Astrocyte of the cerebellum (primary cell): ENCODE measurements at places on chromosomes 5 and 9.

DNA sequence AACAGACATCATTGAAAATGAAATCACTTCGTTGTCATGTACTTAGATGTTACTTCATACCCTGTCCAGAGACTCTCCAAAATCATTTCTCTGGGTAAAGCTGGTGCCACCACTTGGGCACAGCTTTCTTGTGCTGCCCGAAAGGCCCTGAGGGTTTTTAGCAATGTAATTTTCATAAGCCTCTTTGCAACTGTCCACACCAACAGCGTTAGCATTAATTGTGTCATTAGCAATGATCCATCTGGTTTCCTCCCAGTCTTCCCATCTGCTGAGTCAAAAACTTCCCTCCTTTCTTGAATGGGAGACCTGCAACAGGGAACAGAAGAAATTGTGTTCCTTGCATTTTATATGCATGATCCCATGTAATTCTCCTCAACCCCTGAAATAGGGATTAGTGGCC, 8.6 kb upstream of the MSX2 start:
- no peak for DNase-seq

DNA sequence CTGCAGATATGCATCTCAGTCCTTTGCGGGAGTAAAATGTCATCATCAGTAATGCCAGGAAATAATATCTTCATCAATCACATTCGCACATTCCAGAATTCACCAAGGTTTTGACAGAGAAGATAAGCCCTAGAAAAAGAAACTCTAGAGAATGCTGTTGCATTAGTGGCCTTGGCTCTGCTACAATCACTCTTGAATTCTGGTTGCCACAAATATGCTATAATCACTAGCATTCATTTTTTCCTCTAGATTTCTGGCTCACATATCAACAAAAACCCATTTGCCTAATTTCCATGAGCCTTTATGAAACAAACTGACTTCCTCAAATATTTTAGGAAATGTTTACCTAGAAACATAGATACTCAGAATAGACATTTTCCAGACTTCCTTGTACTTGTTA, 653.4 kb downstream of the ANXA1 start:
- DNase-seq, result peak; percentile 45

DNA sequence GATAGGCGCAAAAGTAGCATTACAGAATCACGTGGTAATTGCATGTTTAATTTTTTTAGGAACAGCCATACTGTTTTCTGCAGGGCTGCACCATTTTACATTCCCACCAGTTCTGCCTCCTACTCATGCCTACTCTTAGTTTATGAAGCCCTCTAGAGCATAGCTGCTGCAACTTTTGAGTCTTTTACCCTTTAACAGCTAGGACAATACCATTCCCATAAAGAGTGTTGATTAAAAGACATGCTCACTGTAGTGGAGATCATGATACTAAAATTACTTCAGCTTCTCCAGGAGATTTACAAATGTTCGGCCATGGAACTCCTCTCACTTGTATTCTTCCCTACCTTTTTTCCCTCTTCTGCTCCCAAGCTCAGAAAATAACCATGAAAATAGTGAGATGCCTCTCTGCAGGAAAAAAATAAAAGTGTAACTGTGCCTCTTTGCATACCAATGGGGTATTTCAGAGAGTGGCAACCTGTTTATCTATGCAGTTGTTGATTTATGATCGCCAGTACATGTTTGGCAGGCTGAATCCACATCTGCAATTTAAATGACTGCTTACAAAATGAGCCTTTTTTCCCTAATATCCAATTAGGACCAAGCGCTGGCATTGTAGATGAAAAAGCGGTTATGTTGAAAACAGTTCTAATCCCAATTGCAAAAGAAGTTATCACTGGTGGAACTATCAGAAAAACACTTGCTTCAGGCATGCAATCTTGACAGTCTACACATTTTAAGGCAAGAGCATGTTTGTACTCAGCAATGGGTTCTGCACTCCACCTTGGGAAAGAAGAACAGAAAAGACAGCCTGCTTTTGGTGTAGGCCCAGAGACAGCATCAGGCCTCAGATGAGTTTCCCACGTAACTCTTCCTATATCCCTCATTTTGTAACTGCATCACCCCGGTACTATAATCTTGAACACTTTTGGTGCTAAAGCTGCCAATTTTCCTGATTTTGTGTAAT, 131.1 kb downstream of the ADAMTSL1 start:
- no peak for DNase-seq

DNA sequence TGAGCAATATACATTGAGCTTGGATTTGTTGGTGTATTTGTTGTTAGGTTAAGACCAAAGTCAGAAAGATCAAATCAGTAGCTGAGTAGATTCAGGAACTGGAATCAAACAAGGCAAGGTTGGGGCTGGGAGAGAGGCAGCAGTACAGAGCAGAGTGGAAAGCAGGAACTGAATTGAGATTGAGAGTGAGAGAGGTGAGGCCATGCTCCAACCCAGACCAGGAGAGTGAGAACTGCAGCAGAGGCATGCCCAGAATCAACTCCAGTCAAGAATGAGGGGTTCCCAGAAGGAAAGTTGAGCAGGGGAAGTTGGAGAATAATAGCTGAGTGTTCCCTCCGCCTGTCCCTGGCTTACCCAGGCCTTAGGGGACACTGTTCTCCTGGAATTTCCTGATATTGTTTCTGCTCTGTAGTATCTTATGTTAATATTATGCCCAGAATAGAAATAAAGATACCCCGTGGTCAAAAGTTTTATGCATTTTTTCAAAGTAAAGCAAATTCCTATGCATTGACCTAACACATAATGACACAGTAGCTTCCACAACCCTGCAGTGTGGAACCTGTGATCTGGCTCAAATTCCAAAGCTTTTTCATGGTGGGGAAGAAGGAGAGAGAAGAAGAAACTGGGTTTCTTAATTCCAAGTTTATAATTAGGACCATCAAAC, 82.7 kb downstream of the SV2C start:
- DNase-seq, result no peak

GRCh38 chr9:120475341-120475740, 104.6 kb downstream of the CDK5RAP2 start:
- DNase-seq, result peak; percentile 29

- DNase-seq, result no peak
These were observed 1200.6 kb downstream of the PTPRD start for GRCh38 chr9:9412241-9412640.

- DNase-seq, result no peak
These were observed 260.2 kb upstream of the PPP1R2B start for GRCh38 chr5:156589946-156590216.

GRCh38 chr9:93182572-93182971, 1.4 kb upstream of the WNK2 start:
- no peak for DNase-seq

GRCh38 chr5:82861701-82862100, 215.5 kb downstream of the TMEM167A start:
- no peak for DNase-seq

- no peak for DNase-seq
These were observed 97.3 kb upstream of the GOLGA1 start for GRCh38 chr9:125038166-125038565.

DNA sequence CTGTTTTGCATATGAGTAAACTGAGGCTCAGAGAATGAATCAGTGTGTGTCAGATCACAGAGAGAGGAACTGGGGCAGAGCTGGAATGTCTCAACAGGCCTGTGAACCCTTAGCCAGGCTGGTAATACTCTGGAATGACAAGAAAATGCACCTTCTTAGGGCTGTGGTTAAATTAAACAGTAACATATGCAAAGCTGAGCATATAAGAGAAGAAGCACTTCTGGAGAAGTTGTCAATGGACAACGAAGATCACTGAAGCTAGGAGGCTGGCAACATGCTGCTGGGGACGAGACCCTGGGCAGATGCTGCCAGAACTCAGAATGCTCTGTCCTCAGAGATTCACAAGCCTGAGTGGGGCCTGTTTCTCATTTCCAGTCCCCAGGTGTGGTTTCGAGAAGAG, 64.6 kb upstream of the EPB41L4B start:
- no peak for DNase-seq

GRCh38 chr5:119397518-119398380, 41.9 kb downstream of the TNFAIP8 start:
- peak; percentile 23 for DNase-seq

- DNase-seq, result no peak
These were observed 302.9 kb downstream of the CEMIP2 start for GRCh38 chr9:71465392-71465791.
